ENCODE measurements at places on chromosomes 5 and 9. TPM values are rescaled to one million over a fixed set of nuclear protein-coding genes. Genes with fewer than 3 reads are reported as not detected.

Gene CERCAM
- total RNA-seq = 0.25 TPM

Gene PLK2
- 1,144 TPM for total RNA-seq

Gene MORN5
- not detected for total RNA-seq

Gene NUTM2F
- not detected for total RNA-seq

Gene TAF9
- total RNA-seq = 77.5 TPM

GRCh38 chr5:36607838-36608783 lies 1.7 kb downstream of the SLC1A3 start:
- DNase-seq = no peak

DNA sequence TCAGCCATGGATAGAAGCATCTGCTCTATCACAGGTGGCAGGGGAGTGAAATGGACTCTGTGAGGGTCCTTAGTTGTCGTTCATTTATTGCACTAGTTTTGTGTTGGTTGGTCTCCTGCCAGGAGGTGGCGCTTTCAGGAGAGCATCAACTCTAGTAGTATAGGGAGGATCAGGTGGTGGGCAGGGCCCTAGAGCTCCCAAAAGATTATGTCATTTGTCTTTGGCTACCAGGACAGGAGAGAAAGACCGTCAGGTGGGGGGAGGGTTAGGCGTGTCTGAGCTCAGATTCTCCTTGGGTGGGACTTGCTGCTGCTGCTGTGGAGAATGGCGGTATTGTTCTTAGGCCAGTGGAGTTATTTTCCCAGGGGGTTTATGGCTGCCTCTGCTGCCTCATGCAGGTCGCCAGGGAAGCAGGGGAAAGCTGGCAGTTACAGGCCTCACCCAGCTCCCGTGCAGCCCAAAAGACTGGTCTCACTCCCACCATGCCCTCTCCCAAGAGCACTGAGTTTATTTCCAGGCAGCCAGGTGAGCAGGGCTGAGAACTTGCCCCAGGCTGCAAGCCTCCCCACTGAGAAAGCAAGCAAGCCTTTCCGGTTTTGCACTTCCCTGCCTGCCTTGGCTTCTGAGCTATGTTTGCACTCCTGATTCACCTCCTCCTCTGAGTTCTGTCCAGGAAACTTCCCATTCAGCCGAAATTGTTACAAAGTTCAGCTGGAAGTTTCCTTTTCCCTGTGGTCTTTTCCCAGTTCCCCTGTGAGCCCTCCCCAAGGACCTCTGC lies 317.3 kb downstream of the TAF11L14 start:
- DNase-seq = peak; percentile 95

DNA sequence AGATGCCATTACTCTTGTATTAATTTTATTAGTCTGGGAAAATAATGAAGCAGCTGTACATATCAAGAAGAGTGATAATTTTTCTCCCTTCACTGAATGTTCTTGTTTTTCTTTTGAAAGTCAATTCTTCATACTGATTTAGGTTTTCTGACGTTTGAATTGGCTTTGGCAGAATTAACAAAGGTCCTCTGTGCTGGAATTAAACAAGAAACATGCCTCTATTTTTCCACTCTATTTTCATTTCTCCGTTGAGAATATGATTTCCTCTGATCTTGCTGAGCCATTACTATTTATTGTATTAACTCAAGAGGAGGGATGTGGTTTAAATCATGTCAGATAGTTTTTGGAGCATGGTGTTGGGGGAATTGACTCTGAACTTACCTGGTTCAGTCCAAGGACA lies 42.3 kb downstream of the ANKDD1B start:
- DNase-seq = no peak

GRCh38 chr5:22928821-22929482 lies 75.8 kb upstream of the CDH12 start:
- DNase-seq = no peak

- peak; percentile 41 for DNase-seq
Measured at GRCh38 chr9:35859310-35859989, 10.8 kb downstream of the OR13J1 start.

DNA sequence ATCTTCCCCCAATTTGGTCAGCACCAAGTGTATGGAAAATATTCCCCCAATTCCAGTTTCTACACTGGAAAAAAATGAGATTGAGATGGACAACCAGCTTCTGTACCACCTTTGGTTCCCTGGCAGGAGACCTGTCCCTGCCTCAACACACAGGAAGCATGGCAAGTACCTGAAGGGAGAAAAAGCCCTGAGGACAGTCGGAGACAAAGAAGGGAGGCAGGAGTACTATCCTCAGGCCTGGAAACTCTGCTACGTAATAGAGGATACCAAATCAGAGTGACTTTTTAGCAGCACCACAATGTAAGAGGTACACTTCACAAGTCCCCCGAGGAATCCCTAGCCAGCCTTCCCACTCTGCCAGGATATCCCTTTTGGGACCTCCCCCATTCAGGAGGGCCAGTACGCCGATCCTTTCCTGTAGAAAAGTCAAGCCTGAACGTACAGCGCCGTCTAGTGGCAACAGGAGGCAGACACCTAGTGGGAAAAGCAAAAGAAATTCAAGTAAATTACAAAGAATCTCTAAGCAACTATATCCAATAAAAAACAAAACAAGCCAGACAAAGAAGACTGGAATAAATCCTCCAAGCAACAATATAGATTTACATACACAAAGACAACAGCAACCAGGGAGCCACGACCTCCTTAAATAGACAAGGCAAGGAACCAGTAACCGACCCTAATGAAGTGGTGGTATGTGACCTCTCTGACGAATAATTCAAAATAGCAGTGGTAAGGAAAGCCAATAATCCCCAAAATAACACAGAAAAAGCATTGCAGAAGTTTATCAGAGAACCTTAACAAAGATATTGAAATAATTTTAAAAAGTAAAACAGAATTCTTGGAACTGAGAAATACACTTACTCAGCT lies 63.3 kb upstream of the SLCO6A1 start:
- peak; percentile 62 for DNase-seq

DNA sequence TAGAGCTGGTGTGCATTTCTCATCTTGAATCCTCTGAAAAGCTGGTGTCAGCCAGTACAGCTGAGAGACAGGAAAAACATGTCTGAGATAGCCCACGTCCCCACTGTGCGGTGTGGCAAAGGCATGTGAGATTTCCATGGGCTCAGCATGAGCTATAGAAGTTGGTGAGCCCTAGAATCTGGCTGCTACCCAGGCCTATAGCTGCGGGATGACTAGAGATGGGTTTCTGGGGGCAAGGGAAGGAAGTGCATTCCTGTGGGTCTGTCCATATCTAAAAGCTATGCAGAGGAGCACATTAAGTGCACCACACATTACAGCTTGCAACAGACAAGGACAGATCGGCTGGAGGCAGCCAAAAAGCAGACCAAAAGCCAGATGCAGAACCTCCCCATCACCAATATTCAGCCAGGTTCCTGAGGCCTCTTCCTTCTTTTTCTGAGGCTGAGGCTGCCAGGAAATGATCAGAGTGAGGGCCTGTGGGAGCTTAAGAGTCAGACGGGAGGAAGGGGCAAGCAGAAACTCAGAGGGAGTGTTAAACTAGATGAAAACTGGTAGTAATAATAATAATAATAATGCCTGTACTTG lies 55.8 kb upstream of the RANBP3L start:
- DNase-seq = no peak

DNA sequence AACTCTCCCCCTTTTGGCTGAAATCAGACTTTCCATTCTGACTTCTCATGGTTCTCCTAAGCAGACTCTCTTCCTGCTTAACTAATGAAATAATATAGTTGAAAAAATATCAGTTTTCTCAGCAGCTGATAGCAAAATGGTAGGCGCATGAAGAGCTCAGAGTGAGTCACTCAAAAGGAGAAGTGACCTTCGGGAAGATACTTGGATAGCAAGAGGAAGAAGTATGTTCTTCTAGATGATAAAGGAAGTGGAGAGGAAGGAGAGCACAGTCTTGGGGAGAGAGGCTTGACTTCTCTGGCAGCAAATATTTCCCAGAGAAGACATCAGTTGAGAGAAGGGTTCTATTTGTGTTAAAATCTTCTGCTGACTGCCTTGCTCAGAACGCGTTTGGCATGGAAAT lies 101.5 kb downstream of the TAF11L14 start:
- no peak for DNase-seq

- no peak for DNase-seq
Measured at GRCh38 chr9:134192951-134193731, 28.8 kb upstream of the RNU6ATAC start.

- DNase-seq = no peak
Measured at GRCh38 chr5:174668349-174668748, 56.0 kb upstream of the MSX2 start.

DNA sequence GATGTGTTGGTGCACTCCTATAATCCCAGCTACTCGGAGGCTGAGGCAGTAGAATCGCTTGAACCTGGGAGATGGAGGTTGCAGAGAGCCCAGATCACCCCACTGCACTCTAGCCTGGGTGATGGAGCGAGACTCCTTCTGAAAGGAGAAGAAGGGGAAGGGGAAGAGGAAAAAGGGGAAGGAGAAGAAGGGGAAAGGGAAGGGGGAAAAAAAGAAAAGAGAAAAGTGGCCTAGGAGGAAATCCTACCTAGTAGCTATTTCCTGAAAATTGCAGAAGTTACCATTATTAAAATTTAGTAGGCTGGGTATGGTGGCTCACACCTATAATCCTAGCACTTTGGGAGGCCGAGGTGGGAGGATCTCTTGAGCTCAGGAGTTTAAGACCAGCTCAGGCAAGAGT lies 67.4 kb downstream of the ARRDC3 start:
- no peak for DNase-seq
